ENCODE measurements at places on chromosomes 2 and 18.

DNA sequence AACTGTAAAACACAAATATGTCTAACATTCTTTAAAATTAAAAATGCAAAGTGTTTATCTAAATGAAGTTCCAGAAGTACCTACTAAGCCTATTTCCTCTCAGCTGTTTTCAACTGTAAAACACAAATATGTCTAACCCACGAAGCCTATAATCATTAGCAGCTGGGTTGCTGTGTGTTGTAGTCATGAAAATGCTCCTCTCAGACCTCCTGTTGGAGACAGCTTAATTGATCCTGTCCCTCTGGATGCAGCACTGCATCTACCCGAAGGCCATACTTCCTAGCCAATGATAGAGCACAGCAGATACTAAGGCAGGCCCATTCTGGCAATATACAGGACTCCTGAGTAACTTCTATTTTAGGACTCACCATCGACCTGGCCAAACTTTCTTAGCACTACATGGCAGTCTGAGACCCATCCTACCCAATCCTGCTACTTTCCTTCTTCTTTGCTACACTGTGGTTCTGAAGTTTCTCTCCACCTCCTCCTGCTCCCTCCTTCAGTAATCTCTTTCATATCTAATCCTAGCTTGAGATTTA lies 92.5 kb upstream of the RBBP8 start:
- no peak for DNase-seq

DNA sequence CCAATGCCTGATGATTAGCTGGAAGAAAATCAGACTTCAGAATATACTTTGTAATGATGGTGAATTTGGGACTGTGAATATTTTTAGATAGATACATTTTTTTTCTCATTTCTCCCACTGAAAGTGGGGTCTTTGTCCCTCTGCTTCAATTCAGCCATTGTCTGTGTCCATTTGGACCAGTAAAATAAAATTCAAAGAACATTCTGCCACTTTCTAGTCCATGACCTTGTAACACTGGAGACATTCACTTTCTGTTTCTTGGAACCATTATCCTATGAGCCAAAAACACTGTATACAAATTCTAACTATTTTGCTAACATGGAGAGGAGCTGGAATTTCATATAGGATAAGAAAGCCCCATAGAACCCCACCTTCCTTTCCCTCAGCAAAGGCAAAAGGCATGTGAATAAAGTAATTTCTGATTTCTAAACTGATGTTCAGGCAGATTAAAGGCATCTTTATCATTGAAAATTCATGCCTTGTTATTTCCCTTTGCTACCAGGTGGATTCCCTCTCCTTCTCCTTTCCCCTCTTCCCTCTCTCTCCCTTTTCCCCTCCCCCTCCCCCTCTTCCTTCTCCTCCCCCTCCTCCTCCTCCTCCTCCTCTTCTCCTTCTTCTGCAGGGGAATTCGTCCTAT lies 2010.4 kb upstream of the LRRTM1 start:
- DNase-seq: no peak

DNA sequence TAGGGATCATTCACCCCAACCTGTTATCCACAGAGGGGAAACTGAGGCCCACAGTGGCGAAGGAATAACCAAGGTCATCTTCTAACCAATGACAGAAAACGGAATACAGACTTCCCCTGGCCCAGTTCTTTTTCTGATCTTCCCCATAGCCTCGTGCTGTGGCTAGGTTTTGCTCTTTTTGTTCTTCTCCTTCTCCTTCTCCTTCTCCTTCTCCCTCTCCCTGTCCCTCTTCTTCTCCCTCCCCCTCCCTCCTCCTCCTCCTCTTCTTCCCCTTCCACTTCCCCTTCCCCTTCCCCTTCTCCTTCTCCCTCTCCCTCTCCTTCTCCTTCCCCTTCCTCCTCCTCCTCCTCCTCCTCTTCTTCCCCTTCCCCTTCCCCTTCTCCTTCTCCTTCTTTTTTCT lies 12.9 kb upstream of the TWIST2 start:
- DNase-seq: no peak

DNA sequence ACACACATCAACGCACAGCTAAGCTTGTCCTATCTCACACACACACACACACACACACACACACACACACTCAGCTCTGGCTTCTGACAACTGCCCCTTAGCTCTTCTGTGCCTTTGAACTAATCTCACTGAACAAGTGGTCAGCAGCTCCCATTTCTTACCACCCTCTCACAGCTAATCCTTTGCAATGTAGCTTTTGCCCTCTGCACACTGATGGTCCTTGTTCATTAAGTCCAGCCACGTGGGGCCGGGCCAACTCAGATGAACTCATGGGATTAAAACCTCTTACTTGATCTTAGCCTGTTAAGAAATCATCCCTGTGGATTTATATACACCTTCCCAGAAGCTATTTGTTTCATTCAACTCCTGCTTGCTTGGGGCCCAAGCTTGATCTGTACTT lies 36.6 kb downstream of the DPYSL5 start:
- no peak for DNase-seq

- no peak for DNase-seq
Measured at GRCh38 chr2:56502616-56503015, 318.8 kb downstream of the CCDC85A start.

GRCh38 chr2:10242451-10242850 lies 60.3 kb upstream of the HPCAL1 start:
- no peak for DNase-seq

All from activated CD4-positive, alpha-beta T cell treated with anti-CD3 and anti-CD28 coated beads for 4 hours (primary cell).